ENCODE measurements at places on chromosomes 3 and 15. TPM values are rescaled to one million over a fixed set of nuclear protein-coding genes. Genes with fewer than 3 reads are reported as not detected.

Gene TMEM212
- total RNA-seq, result not detected

Gene NTRK3
- total RNA-seq, result 13.8 TPM

Gene CHRNA5
- 4.3 TPM for total RNA-seq

Gene CHRNB4
- not detected for total RNA-seq

Gene GREM1
- total RNA-seq, result 2.5 TPM

Gene IMPG2
- 0.32 TPM for total RNA-seq

Gene ZIC4
- total RNA-seq, result not detected

Gene LDHAL6B
- not detected for total RNA-seq

Gene DPPA2
- total RNA-seq, result not detected

Gene PBRM1
- 98.6 TPM for total RNA-seq

Gene SLC9C1
- total RNA-seq, result not detected

Data from breast epithelium (tissue), 4 donors.